SK-N-SH (cell line): ENCODE measurements at places on chromosomes 16 and 17. TPM values are rescaled to one million over a fixed set of nuclear protein-coding genes. Genes with fewer than 3 reads are reported as not detected.
A peak's percentile ranks its signal among the peaks of the same experiment; 100 is the strongest.

GRCh38 chr17:64329588-64329987, 61.1 kb downstream of the PECAM1 start:
- peaks cover 23% of the 10 kb centered on the region; the same call in 1 of the 2 replicates for H3K4me1 ChIP-seq
- no peak overlapping the region for H3K4me3 ChIP-seq
- no peaks in the 10 kb centered on the region for H3K36me3 ChIP-seq
- H3K27ac ChIP-seq = no peak overlapping the region
- no peak for DNase-seq
- H3K27me3 ChIP-seq = no peaks in the 10 kb centered on the region

DNA sequence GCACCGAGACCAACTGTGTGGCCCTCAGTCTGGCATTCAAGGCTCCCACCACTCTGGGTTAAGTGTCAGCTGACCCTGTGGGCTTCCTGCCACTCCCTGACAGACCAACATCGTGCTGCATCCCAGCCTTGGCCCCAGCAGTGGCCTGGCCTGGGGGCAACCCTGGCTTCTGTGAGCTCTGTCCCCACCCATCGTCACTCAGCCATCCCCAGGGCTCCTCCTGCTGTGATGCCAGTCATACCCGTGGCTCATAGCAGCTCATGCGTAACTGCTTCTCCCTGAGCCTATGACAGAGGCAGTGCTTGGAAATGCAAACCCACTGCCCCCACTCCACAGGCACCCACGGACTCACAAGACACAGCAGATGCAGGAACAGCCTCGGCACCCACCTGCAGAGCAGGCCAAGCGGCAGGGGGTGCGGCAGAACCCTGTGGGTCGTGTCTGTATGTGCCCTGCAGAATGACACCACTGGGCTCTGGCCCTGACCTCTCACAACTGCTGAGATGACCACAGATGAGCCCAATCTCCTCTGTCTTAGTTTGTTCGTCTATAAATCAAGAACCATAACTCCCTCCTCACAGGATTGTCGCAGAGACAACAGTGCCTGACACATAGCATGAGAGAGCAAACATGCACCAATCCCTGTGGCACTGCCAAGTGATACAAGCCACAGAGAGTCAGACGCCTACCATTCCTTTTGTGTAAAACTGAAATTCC, 26.6 kb downstream of the PIEZO1 start:
- no peaks in the 10 kb centered on the region for H3K27me3 ChIP-seq
- DNase-seq = no peak
- H3K4me3 ChIP-seq = no peak overlapping the region
- H3K27ac ChIP-seq = no peak overlapping the region
- H3K4me1 ChIP-seq = peaks cover 18% of the 10 kb centered on the region; the same call in 1 of the 2 replicates
- no peaks in the 10 kb centered on the region; the same call in 1 of the 2 replicates for H3K36me3 ChIP-seq

DNA sequence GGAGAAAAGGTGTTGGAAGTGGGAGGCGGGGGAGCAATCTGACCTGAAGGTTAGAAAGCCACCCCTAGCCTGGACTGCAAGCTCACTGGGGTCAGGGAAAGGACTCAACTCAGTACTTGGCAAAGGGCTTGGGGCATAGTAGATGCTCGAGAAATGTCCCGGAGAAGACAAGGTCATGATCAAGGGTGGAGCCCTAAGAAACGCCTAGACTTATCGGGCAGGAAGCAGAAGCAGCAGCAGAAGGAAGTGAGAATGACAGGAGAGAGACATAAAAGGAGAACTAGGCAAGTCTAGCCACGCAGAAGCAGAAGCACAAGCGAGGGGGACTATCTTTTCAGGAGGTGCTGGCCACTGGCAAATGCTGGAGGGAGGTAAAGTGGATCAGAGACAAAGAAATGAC, 10.2 kb downstream of the COTL1 start:
- H3K4me1 ChIP-seq = peaks cover 22% of the 10 kb centered on the region; the same call in 1 of the 2 replicates
- H3K27me3 ChIP-seq = no peaks in the 10 kb centered on the region
- DNase-seq = no peak
- H3K4me3 ChIP-seq = no peak overlapping the region

DNA sequence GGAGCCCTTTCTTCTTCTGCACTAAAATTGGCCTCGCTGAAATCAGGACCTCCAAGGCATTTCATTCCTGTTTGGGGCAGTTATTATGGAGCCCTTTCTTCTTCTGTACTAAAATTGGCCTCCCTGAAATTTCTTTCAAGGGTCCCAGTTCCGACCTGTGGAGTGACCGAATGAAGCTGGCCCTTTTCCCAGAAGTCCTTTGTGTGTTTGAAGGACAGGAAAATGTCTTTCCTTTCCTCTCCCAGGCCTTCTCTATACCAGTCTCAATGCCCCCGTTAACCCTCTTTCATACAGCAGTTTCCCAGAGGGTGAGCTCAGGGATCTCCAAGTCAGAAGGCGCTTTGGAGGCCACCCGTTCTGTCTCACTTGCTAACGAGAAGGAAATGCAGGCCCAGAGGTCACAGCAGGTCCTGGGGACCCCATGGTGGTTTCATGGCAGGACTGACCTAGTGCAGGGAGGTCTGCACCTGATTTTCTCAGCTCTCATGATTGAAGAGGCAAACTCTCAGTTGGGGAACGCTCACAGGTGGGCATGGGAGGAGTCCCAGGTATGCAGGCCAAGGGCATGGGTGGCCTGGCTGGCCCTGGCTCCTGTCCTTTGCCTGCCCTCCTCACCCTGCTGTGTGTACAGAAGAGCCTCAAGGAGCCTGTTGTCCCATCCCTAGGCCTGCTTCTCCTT, 37.1 kb upstream of the DOC2B start:
- no peak overlapping the region for H3K27ac ChIP-seq
- no peak overlapping the region for H3K4me3 ChIP-seq
- DNase-seq = no peak
- H3K27me3 ChIP-seq = no peaks in the 10 kb centered on the region

GRCh38 chr17:54177606-54178308, 355.0 kb downstream of the KIF2B start:
- H3K4me1 ChIP-seq = no peaks in the 10 kb centered on the region; the same call in 1 of the 2 replicates
- H3K36me3 ChIP-seq = no peaks in the 10 kb centered on the region
- H3K27ac ChIP-seq = no peak overlapping the region
- H3K4me3 ChIP-seq = no peak overlapping the region
- DNase-seq = no peak

- no peaks in the 10 kb centered on the region for H3K36me3 ChIP-seq
- H3K4me3 ChIP-seq = no peak overlapping the region
- peak; percentile 98 for DNase-seq
- peaks cover 53% of the 10 kb centered on the region for H3K27me3 ChIP-seq
Observed at GRCh38 chr16:89201439-89202377, 1.4 kb upstream of the SLC22A31 start.

- peaks cover 3% of the 10 kb centered on the region for H3K4me1 ChIP-seq
- H3K27me3 ChIP-seq = no peaks in the 10 kb centered on the region
- peak overlapping the region; percentile 77 for H3K27ac ChIP-seq
Observed at GRCh38 chr17:32141258-32141657, 1.0 kb upstream of the RHOT1 start.

GRCh38 chr17:81431545-81432482, 36.6 kb downstream of the BAHCC1 start:
- peaks cover 64% of the 10 kb centered on the region; the same call in 1 of the 2 replicates for H3K4me1 ChIP-seq
- H3K36me3 ChIP-seq = no peaks in the 10 kb centered on the region
- no peaks in the 10 kb centered on the region for H3K27me3 ChIP-seq
- H3K27ac ChIP-seq = no peak overlapping the region

DNA sequence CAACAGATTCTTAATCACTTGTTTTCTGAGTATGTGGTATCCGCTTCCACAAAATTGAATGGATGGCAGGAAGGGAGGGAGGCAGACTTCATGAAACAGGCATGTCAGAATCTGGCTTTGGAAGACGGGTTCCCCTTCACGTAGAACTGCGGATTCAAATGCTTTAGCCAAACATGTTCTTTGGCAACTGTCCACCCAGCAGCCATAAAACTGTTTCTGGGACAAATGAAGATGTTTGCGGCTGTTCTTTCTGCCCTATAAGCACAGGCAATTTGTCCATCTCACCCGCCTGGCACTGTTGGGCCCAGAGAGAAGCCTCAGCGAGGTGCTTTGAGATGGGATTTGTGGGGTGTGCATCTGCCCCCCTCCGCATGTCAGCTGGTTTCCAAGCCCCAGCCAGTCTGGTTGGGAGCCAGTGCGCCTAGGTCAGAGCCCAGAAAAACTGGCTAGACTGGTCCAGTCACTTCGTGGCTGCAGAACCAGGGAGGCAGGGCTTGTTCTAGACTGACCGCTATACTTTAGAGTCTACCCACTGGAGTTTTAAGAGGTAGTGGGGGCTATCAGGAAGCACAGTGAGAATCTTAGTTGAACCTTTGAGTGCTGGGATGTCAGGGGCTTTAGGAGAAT, 6.3 kb downstream of the CRHR1 start:
- peaks cover 51% of the 10 kb centered on the region for H3K27me3 ChIP-seq
- no peak overlapping the region for H3K27ac ChIP-seq
- H3K36me3 ChIP-seq = no peaks in the 10 kb centered on the region
- H3K4me3 ChIP-seq = no peak overlapping the region
- no peak for DNase-seq

- no peak overlapping the region for H3K27ac ChIP-seq
- no peak overlapping the region for H3K4me3 ChIP-seq
- H3K36me3 ChIP-seq = no peaks in the 10 kb centered on the region
- H3K27me3 ChIP-seq = peaks cover 16% of the 10 kb centered on the region; the same call in 1 of the 2 replicates
- DNase-seq = no peak
Observed at GRCh38 chr17:73397278-73397826, 85.6 kb upstream of the CDC42EP4 start.

DNA sequence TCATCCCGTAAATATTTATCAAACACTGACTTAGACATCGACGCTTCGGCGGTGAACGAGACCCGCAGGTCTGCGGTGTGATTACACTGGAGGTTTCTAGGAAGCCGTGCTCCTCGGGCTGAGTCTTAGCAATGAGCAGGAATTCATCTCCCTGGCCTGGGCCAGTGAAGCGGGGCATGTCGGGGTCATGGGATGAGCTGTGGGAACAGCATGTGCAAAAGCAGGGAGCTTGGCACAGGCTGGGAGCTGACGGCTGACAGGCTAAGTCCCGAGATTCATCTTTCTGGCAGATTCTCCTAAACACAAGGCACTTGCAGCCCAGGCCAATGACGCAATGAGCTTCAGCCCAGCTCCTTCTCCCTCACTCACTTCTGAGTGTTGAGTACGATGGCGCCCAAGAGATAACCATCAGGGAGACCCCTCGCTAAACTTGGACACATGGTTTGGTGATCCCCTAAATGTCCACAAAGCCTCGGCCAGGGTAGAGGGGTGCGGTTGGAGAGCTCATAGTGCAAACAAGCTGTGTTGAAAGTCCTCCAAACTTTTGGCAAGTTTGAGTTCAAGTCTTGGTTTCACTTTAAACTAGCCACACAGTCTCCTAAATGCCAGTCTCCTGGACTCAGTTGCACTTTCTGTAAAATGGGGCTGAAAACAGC, 12.8 kb downstream of the CRISPLD2 start:
- 0 out of 2 replicates have a peak, but pooled peaks cover 10% of the 10 kb centered on the region for H3K4me1 ChIP-seq
- H3K27me3 ChIP-seq = no peaks in the 10 kb centered on the region
- no peak overlapping the region for H3K4me3 ChIP-seq
- no peak for DNase-seq
- no peaks in the 10 kb centered on the region for H3K36me3 ChIP-seq

- DNase-seq = no peak
- H3K4me1 ChIP-seq = no peaks in the 10 kb centered on the region
- peaks cover 29% of the 10 kb centered on the region; the same call in 1 of the 2 replicates for H3K27me3 ChIP-seq
- H3K36me3 ChIP-seq = no peaks in the 10 kb centered on the region
- no peak overlapping the region for H3K4me3 ChIP-seq
- no peak overlapping the region for H3K27ac ChIP-seq
Observed at GRCh38 chr17:16495561-16495960, 3.6 kb upstream of the LRRC75A start.

GRCh38 chr16:12704492-12705111, 99.1 kb downstream of the CPPED1 start:
- DNase-seq = no peak
- no peaks in the 10 kb centered on the region for H3K36me3 ChIP-seq
- H3K27ac ChIP-seq = no peak overlapping the region
- H3K4me1 ChIP-seq = no peaks in the 10 kb centered on the region
- H3K27me3 ChIP-seq = no peaks in the 10 kb centered on the region

SMIM5 gene
- polyA plus RNA-seq = 0.02 TPM in 1 of 2 replicates, not detected in the other

KRT27 gene
- not detected in 2 replicates for polyA plus RNA-seq

NEUROD2 gene
- not detected in 2 replicates for polyA plus RNA-seq

NME4 gene
- 417 and 509 TPM in 2 replicates for polyA plus RNA-seq

SOX15 gene
- polyA plus RNA-seq = 1.3 TPM in 2 replicates

MPO gene
- not detected in 2 replicates for polyA plus RNA-seq

LLGL2 gene
- polyA plus RNA-seq = 4.4 and 6.7 TPM in 2 replicates
